ENCODE measurements at places on chromosomes 6 and 20.

- no peak for DNase-seq
These were observed 11.0 kb downstream of the LY86 start for GRCh38 chr6:6599468-6599873.

GRCh38 chr6:10521104-10521808 is at the start of gene GCNT2:
GCNT2 (plus strand) TSS chr6:10521351; CDS start chr6:10528912, 7,561 bp downstream.
- no peak for DNase-seq

DNA sequence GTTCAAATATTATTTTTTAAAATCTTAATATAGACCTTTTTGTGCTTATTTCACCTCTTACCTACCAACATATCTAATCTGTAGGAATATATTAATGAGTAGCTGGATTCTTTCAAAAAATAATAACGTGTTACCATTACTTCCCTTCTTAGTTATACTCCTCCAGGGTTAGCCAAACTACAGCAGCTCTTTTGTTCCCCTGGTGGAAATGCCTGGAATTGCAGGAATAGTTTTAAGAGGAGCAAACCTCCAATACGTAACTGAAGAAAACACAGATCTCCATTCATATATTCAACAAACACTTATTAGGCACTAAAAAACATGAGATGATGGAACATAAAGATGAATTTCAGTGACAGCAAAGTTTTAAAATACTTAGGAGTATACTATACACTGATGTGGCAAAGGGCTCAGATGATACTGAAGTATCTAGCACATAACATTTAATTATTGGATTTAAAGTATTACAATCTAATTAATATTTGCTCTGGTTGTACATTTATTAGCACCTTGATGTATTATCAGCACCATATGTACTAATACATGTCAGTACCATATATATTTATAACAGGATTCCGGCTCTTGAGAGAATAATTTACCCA is 78.3 kb downstream of the TBX18 start:
- DNase-seq, result no peak

DNA sequence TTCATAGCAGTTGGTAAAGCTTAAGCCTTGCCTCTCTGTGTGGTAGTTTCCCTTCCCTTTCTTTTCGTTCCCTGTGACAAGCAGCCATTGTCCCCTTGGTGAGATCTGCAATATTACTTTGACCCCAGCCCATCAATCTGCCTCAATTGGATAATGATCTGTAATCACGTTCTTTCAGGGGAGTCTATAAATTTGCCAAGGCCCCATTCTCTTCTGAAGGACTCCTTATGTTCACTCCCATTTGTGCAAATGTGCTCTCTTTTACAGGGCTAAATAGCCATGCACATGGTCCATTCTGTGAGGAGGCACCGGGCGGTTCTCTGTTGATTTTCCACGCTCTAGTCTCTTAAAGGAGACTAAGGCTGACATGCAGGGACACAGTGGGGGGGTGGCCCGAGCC is 660.4 kb upstream of the SLC35B3 start:
- no peak for DNase-seq

- DNase-seq, result no peak
These were observed 259.8 kb downstream of the PKHD1 start for GRCh38 chr6:51827580-51827979.

DNA sequence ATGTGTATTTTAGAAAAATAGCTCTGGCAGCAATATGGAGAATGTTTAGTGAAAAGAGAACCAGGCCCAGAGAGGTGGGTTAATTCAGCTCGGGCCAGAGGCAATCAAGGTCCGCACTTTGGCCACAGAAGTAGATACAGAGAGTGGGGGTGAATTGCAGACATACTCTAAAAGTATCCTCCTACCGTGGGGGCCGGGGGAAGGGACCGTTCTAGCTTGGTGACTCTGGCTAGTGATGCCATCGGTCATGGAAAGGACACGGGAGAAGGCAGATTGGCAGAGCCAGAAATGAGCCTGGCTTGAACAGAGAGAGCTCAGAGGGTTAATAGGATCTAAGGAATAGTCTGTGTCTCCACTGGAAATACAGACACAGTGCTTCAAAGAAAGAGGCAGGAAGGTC is 173.1 kb downstream of the MTHFD1L start:
- DNase-seq, result no peak

- DNase-seq, result no peak
These were observed 3.7 kb upstream of the FASTKD5 start for GRCh38 chr20:3163099-3164042.

DNA sequence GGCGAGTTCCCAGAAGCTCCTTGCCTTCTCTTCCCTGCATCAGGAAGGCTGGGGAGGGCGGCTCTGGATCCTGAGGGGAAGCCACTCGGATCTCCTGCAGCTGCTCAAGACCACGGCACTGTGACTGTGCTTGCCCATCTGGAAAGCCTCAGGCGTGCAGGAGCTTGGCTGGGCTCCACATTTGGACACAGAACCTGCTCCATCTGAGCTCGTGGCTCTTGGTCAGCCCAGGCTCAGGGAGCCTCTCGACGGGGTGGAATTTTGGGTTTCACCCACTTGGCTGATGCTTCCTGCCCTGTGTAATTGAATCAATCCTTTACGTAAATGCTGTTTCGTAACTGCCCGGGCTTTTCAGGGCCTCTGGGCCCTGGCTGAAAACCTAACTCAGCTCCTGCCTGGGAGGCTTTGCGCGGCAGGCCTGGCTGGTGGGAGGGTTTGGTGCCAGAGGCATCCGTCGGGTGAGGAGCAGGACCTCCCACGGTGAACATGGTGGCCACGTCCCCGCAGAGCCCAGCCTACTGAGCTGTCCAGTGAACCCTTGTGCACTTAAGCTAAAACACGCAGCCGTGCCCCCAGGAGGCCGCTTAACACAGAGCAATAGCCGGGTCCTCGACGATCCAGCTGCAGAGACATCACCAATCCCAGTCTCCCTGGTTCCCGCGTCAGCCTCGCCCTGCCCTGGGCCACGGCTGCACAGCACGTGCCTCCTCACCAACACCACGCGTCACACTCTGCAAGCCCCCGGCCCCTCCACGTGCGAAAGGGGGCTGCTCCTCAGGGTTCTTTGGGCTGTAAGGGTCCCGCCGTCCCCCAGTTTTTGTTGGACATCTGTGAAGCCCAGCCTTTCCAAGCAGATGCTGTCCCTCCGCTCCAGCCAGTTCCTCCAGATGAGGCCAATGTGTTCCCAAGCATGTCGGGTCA is 241.0 kb downstream of the DLL1 start:
- DNase-seq, result no peak

Measured in activated effector memory CD4-positive, alpha-beta T cell treated with Interleukin-2 at 50 U/mL for 16 hours (primary cell).